ENCODE measurements at places on chromosomes 5 and 9.
A peak's percentile ranks its signal among the peaks of the same experiment; 100 is the strongest.

DNA sequence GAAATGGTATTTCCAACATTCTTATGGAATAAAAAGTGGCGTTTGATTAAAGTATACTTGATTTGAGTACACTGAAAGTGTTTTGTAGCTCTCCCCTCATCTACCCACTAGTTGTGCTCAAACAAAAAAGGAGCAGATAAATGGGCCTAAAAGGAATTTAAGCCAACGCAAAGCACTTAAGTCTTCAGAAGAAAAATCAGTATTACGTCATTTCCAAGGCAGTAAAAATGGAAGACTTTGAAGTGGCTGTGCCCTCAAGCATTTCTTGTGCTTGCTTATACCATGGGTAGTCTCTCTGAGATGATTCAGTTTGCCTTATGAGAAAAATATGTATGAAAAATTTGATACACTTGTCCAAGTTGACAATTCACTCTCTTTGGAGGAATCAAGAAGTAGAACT is 279.9 kb upstream of the CD180 start:
- DNase-seq = no peak

DNA sequence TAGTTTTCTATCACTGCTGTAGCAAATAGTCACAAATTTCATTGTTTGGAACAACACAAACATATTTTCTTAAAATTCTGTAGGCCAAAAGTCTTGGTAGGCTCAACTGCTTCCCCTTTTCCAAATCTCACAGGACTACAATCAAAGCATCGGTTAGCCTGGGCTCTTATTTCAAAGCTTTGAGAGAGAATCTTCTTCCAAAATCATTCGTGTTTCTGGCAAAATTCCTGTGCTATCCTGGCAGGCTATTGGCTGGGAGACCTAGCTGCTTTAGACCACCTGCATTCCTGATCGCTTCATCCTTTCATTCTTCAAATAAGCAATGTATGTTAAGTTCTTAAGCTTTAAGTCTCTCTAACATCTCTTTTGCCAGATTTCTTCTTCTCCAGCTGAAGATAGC is 629.8 kb upstream of the CDH18 start:
- no peak for DNase-seq

GRCh38 chr5:54693936-54694657 is 176.5 kb downstream of the SNX18 start:
- DNase-seq = no peak

GRCh38 chr9:36328798-36329411 is 70.7 kb upstream of the GNE start:
- peak; percentile 75 for DNase-seq

- peak; percentile 19 for DNase-seq
Measured at GRCh38 chr9:117718085-117718484, 13.9 kb downstream of the TLR4 start.

DNA sequence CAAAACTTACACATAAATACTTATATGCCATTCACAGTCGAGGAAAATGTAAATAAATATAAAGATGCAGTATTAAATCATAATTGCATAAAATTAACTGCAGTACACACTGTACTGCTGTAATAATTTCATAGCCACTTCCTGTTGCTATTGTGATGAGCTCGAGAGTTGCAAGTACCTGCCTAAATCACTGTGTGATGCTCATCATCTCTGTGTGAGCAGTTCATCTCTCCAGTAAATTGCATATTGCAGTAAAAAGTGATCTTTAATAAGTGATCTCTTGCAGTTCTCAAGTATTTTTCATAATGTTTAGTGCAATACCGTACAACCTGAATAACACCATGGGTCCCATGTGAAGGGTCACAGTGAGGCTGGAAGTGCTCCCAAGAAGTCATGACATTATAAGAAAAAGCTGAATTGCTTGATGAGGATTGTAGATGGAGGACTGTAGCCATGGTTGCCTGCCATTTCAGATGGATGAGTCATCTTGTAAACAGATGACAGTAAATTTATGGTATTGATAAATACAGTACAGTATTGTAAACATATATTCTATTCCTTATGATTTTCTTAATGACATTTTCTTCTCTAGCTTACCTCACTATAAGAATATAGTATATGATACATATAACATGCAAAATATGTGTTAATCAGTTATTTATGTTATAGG is 34.9 kb downstream of the SYK start:
- DNase-seq = no peak

- DNase-seq = no peak
Measured at GRCh38 chr5:15300141-15300540, 199.8 kb upstream of the FBXL7 start.

GRCh38 chr5:82885627-82886389 is 191.4 kb downstream of the TMEM167A start:
- no peak for DNase-seq
